CD4-positive, alpha-beta T cell (primary cell): ENCODE measurements at places on chromosomes 12 and 14.

GRCh38 chr14:103402695-103403094 is 17.5 kb downstream of the MARK3 start:
- no peak for DNase-seq

- peak; percentile 51 for DNase-seq
Observed at GRCh38 chr14:65847075-65847847, 434.7 kb downstream of the FUT8 start.

- DNase-seq = no peak
Observed at GRCh38 chr12:38279756-38280155, 36.8 kb upstream of the ALG10B start.

DNA sequence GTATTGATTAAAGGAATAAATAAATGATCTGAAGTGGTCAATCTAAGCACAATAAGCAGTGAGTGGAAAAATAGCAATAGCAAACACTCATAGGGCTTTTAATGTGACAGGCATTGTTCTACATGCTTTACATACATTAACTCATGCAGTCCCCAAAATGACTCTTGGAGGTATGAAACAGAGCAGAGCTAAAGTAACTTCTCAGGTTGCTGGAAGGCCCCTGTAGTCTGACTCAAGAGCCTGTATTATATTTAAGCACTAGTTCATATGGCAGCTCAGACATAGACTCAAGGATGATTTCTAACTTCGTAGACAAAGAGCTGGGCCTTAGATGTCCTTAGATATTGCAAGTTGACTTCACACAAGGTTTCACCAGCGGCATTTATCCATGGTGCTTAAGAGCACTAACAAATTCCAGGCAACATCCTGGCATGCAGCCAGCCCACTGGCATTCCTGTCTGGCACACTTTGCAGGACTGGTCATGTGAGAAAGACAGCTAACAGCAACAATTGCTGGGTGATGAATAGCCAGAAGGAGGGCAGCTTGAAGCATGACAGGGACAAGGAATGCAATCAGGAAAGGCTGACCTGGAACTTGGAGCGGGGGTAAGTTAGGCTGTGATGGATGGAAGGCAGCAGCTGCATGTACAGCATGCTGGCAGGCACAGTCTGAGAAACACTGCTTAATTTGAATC is 22.9 kb upstream of the KTN1 start:
- no peak for DNase-seq

- DNase-seq = no peak
Observed at GRCh38 chr12:63931703-63932102, 87.2 kb downstream of the SRGAP1 start.

- no peak for DNase-seq
Observed at GRCh38 chr14:95190857-95191256, 33.5 kb upstream of the DICER1 start.

DNA sequence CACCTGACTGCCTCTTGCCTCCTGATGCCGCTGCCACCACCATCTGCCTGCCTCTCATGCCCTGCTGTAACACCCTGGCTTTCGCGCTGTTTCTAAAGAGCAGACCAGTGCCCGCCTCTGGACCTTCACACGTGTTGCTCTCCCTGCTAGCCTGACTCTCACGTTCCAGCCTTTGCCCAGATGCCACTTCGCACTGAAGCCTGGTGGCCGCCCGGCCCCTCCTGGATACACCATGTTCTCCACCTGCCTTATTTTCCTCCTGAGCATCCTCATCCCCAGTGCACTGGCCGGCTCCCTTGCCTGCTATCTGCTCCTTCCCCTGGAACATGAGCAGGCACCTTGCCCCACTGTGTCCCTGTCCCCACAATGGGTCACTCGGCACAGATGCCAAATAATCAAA is 146.5 kb downstream of the PIWIL1 start:
- DNase-seq = no peak

GRCh38 chr12:66589095-66589494 is 89.8 kb downstream of the GRIP1 start:
- DNase-seq = no peak

- DNase-seq = no peak
Observed at GRCh38 chr14:61408498-61408897, 87.1 kb downstream of the PRKCH start.

DNA sequence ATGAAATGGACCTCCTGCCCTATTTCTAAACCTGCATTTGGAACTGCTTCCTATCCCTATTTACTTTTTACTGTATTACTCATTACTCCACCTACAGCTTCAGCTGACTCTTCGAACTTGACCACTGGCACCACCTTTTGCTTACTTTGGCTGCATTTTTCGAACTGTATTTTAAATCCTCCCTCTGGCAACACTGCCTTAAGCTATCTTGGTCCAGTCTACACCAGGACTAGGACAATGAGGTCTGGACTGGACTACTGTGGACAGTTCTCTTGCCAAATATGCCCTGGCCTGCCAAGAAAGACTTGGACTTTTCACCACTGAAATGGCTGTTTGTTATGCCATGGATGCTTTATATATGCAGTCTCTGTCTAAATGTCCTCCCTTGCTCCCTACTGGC is 328.1 kb downstream of the BTG1 start:
- no peak for DNase-seq

DNA sequence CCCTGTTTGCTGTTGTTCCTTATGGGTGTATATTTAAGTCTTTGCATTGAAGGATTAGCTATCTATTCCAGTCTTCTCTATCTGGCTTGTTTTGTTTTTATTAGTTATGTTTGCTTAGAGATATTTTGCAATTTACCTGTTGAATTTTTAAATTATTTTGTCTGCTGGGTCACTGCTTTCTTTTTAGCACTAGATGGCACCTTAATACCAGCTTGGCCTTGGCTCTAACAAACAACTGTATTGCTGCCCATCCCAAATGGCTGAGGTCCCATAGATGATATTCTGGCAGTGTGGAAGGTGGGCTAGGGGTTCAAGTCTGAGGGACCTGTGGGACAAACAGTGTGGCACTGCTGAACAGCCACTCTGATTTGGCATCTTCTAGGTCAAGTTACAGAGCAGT is 144.0 kb upstream of the FBXO33 start:
- no peak for DNase-seq

GRCh38 chr12:131855521-131856142 is 27.4 kb downstream of the MMP17 start:
- DNase-seq = no peak

GRCh38 chr14:23396781-23397407 is 11.2 kb downstream of the MYH6 start:
- DNase-seq = no peak

DNA sequence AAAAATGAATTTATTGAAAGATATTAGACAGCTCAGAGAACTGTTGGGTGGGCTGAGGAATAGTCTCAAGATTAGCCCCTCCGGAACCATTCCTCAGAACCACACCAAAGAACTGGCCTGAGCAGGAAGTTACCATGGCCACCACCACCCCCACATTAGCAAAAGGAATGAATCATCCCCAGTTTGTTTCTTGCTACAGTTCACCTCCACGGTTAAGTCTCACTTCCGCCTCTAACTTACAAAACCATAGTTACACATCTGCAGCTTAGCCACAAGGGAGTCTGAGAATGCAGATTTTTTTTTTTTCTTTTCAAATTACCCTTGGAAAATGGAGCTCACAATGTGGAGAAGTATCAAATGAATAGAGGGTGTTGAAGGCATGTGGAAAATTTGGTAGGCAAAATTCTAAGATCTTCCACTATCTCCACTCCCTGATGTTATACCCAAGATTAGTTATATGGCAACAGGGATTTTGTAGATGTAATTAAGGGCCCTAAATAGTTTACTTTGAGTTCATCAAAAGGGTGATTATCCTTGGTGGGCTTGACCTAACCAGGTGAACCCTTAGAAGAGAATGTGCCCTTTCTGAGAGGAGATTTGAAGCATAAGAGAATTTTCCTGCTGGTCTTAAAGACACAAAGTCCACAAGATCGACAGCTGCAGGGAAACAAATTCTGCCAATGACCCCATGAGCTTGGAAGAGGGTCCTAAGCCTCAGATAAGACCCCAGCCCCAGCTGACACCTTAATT is 129.8 kb upstream of the KRR1 start:
- peak; percentile 48 for DNase-seq

DNA sequence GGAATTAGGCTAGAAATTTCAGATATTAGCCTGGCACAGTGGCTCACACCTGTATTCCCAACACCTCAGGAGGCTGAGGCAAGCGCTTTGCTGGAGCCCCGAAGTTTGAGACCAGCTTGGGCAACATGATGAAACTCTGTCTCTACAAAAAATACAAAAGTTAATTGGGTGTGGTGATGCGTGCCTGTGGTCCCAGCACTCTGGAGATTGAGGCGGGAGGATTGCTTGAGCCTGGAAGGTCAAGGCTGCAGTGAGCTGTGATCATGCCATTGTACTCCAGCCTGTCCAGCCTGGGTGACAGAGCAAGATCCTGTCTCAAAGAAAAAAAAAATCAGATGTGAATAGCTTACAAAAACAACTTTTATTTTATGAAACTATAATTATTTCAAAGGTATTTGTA is 15.1 kb downstream of the FRMD6 start:
- DNase-seq = no peak

DNA sequence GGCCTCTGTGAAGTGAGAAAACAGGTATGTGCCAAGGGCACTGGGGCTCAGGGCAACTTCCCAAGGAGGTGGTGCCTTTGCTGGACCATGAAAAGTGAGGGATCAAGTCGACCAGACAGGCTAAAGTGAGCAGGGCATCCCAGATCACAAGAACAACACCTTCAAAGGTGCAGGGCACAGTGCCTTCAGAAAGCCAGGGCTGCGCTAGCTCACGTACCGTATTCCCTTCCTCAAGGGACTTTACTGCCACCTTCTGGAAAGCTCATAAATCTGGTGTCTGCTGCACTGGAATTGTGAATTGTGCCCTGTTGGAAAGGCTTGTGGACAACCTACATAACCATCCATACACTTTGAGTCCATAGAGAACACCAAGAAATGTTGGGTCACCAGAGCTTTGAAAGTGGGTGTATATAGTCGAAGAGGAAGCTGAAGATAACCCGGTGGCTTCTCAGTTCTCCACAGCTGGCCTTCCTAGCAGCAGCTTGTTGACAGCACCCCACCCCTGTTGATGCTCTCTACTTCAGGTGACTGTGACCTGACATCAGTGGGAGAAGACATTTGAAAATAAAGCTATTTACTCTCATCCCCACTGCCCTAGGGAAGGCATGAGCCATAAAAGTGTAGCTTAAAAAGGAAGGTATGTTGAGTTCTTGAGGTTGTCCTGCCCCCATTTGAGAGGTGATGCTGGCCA is 24.5 kb downstream of the FIGNL2 start:
- peak; percentile 56 for DNase-seq

- DNase-seq = no peak
Observed at GRCh38 chr12:101948365-101948764, 71.0 kb downstream of the DRAM1 start.

- DNase-seq = no peak
Observed at GRCh38 chr14:60093606-60094005, 1.9 kb downstream of the PCNX4 start.

- no peak for DNase-seq
Observed at GRCh38 chr14:100823413-100824080, 2.4 kb upstream of the MEG3 start.

GRCh38 chr12:124443931-124444712 is 123.3 kb downstream of the NCOR2 start:
- DNase-seq = no peak

DNA sequence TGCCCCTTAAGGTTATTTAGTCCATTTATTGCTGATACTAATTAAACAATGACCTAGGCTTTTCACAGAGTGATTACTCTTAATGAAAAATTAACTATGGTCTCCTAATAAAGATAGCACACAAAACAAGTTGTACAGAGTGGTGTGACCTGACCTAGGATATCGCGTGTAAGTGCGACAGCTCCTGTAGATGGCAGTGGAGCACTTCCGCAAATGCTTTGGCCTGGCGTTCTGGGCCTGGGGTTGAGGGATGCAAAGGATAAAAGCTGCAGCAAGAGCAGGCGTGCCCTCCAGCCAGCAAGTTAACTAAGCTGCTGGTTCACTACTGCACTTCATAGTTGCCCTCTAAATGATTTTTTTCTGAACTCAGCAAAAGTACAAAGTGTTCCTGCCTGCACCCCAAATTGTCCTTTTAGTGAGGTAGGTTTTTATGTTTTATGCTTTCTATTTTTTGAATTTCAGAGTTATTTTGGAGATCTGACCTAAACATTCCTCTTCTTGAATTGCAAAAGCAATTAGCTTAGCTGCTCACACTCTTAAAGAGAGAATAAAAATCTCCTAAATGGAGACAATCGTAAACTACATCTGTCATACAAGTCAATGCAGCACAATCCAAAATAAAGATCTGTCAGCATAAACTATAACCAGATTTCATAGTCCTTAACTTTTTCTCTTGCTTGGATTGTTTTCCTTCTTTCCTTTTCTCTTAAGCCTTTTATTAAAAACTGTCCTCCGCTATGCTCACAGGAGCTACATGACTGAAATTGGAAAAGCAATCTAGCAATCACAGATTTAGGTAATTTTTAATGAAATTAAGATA is 379.6 kb downstream of the LRIG3 start:
- DNase-seq = no peak

DNA sequence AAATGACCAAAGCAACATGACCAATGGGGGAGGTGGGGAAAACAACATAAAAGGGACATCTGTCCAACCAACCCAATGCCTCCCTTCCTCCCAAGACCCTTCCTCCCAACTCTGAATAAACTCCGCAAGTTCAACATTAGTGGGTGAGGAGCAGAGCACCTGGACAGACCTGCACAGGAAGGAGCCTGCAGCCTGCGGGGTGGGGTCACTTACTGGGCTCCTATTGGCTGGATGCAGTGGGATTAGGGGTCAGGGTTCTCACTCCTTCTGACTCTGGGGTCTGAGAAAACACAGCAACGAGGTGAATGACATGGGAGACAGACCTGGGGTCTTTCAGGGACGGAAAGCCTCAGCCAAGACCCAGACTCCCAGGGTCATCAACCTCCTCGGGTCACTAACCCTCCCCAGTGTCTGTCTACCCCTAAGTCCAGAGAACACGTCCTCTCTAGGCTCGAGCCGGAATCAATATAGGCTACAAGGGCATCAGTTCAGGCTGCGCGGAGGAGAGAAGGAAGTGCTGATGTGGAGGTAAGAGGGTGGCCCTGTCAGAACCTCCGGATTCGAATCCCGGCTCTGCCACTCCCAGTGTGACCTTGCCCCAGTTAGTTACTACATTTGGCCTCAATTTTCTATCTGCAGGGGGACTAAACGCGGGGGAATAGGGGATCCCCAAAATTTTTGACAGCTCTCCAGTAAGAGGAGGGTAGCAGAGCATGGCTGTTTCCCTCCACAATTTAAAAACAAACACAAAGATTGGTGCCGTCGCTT is 860 bp downstream of the NDRG2 start:
- DNase-seq = peak; percentile 16

GRCh38 chr14:70706177-70706576 is 64.5 kb downstream of the TTC9 start:
- DNase-seq = no peak
